ENCODE measurements at places on chromosomes 7 and 10.

GRCh38 chr10:129978322-129978721, 14.2 kb upstream of the EBF3 start:
- no peak for DNase-seq

DNA sequence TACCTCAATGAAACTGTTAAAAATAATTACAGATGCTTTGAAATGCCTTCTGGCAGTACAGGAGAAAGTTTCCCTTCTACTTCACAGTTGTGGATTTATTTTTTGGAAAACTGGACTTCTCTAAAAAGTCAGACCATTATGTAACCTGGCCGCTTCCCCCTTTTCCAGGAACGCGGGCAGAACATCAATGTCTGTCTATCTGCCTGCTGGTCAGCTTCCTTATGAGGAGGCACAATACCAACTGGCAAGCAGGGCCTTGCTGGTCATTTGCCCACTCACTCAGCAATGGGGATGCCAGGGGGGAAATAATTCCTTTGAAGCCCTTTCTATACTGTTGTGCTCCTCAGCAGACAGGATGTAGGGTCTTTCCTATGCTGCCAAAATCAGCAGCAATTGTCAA, 22.5 kb upstream of the ADRB1 start:
- DNase-seq = no peak

DNA sequence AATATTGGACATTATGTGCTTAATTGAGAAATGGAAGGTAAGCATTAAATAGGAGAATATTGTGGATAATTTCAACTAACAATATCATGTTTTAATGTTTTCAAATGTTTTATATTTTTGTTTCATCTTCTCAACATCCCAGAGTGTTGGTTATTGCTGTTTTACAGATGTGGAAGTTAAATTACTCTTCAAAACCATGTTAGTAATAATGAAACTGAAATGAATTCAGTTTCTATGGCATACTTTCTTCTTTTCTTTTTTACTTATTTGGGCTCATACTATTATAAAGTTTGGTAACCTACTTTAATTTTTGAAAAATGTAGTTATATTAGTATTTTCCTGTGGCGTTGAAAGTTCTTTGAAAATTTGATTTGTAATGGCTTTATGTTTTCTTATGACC, 4.2 kb downstream of the GLRX3 start:
- DNase-seq = no peak

DNA sequence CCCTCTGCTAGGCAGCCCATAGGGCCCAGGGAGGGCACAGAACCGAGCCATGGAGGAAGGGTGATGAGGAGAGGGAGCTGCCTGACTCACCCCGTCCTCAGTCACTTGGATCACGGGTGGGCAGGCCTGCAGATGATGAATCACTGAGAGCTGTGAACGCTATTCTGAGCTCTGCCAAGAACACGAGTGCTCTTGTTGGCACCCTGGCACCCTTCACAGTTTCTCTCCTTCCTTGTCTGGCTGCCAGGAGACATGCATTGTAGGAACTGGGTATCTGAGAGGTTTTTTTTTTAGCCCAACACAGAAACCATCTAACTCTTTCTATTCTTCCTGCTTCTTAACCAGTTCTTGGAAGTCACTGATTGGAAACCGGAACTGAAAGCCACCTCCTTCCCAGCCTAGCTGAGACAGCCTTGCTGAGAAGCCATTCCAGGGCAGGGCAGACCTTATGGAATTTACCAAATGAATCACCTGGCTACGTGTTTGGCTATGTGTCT, 82.1 kb downstream of the SLC37A3 start:
- DNase-seq = no peak

- no peak for DNase-seq
Measured at GRCh38 chr10:670990-671389, 18.5 kb downstream of the DIP2C start.

GRCh38 chr7:135386181-135386580, 123.7 kb downstream of the CNOT4 start:
- DNase-seq = no peak

- DNase-seq = no peak
Measured at GRCh38 chr10:79336739-79337138, 10.5 kb upstream of the PPIF start.

DNA sequence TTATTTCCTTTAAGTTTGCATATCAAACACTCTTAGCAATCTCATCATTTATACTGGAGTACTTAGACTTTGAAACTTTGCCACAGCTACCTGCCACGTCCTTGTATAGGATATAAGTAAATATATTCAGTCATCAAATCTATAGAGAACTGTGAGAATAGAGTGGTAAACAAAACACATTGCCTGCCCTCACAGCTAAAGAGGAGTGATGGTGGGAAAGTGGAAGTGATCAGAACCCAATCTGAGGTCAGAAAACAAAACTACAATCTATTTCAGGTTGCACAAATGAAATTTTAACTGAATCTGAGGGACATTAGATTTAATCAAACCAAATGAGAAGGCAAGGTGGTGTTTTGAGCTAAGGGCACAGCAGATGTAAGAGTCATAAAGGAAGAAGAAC, 74.8 kb downstream of the ZEB1 start:
- DNase-seq = no peak

DNA sequence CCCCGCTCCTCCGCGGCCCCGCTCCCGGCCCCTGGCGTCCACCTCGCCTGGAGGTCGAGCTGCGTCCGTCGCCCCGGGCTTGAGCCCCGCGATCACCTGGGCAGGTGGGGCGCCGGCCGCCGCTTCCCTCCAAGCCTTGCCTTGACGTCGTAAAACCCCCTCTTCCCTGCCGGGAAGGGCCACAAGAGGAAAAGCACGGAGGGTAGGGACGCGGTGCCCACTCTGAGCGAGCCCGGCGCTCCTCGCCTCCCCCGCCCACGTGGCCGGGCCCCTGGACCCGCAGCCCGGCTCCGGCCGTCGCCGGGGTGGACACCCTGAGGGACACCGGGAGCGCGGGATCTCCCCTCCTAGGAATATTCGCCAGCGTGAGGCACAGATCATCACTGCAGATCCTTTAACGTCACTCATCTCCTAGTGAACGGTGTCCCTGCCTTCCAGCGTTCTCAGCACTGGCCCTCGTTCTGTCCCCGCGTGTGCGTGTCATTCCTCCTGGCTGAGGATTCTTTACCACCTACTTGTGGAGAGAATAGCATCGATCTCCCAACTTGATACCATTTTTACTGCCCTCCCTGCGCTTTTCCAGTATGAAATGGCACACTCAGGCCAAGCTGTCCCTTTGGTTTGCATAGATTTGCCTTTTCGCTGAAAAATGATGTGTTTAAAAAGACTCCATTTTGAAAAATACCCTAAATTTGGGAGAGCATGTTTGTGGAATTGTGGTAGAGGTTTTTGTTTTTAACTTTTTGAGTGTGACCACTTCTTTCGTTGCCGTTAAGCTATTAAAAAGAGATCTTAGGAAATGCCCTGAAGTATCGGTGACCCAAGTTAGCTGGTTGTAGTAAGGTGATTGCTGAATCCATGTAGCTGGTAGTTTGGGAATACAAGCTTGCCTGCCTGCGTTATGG, 649 bp downstream of the ACTR3B start:
- DNase-seq = no peak

GRCh38 chr7:9210114-9210513, 776.7 kb downstream of the NXPH1 start:
- DNase-seq = no peak

DNA sequence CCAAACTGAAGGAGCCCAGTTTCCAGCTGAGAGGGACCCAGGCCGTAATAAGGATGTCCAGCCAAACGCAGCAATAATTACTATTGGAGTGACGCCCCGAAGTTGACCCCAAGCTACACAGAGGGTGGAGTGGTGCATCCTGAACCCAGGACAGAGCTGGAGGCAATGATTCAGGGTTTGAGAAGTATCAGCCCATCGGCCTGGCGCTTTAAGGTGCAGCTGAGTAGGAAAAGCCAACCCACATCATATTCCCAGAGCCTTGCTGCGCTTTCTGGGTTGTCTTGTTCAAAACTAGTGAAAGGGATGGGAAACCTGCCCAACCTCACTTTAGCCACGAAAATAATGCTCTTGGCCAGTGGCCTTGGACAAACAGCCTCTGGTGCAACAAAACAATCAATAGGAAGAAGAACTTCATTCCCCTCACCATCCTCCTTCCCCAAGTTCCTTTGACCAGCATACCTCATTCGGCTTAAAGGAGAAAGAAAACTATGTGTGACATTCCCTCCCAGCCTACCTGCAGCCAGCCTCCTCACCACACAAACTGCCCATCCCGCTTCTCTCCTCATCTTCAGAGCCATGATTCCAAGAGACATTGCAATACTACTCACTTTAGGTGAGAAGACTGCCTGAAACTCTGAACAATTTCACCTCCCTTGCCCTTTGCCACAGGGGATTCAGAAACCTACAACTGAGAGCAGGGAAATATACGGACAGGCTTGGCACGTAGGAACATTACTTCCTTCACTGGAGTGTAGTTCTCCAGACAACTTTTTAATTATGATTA, 217.2 kb upstream of the MKLN1 start:
- DNase-seq = no peak

- no peak for DNase-seq
Measured at GRCh38 chr7:61111-61510, 131.3 kb upstream of the FAM20C start.

- DNase-seq = peak; percentile 73
Measured at GRCh38 chr10:76324283-76324682, 892.9 kb downstream of the LRMDA start.

DNA sequence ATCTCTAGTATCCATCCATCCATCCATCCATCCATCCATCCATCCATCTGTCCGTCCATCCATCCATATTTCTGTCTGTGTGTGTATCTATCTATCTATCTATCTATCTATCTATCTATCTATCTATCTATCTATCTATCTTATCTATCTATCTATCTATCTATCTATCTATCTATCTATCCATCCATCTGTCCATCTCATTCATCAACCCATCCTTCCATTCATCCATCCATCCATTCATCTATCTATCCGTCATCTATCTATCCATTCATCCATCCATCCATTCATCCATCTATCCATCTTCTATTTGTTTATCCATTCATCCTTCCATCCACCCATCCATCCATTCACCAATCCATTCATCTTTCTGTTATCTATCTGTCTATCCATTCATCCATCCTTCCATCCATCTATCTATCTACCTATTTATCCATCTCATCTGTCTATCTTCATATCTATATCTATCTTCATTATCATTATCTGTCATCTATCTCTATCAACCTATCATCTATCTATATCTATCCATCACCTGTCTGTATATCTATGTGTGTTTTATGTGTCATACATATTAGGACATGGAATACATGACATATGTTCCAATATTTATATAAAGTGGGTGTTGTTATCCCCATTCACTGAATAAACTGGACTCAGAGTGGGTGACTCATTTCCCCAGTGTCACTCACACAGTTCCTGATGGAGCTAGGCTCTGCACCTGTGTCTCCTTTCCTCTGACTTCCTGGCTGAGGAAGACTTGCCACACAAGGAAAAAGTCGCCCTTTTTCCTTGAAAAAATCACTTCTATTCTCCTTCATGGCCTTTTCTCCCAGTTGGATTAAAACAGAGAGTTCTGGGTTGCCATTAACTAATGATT, 200.1 kb downstream of the CCDC3 start:
- DNase-seq = no peak

GRCh38 chr7:142152076-142152475, 40.6 kb downstream of the MGAM2 start:
- DNase-seq = no peak

- no peak for DNase-seq
Measured at GRCh38 chr7:1814089-1814811, 144.2 kb downstream of the ELFN1 start.

GRCh38 chr7:36048141-36048901, 104.7 kb upstream of the EEPD1 start:
- DNase-seq = no peak

GRCh38 chr10:48442809-48443177, 136.3 kb downstream of the MAPK8 start:
- DNase-seq = peak; percentile 31

DNA sequence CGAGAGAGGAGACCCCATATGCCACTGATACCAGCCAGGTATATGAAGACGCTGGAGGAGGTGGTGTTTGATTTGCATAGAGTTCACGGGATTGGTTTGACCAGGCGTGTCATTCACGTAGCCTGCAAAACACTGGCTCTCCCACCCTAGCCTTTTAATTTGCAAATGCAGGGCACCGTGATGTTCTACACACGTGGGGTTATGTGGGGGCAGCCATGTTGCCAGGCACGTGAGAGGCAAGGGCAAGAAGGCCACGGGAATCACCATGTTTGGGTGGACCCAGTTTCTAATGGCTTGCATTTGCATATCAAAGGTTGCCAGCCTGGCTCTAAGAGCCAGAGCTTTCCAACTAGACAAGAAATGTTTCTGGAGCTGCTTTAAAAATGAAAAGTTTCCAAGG, 117.2 kb upstream of the LYZL1 start:
- no peak for DNase-seq

- DNase-seq = peak; percentile 11
Measured at GRCh38 chr10:79059859-79060379, 8.8 kb upstream of the ZMIZ1 start.

DNA sequence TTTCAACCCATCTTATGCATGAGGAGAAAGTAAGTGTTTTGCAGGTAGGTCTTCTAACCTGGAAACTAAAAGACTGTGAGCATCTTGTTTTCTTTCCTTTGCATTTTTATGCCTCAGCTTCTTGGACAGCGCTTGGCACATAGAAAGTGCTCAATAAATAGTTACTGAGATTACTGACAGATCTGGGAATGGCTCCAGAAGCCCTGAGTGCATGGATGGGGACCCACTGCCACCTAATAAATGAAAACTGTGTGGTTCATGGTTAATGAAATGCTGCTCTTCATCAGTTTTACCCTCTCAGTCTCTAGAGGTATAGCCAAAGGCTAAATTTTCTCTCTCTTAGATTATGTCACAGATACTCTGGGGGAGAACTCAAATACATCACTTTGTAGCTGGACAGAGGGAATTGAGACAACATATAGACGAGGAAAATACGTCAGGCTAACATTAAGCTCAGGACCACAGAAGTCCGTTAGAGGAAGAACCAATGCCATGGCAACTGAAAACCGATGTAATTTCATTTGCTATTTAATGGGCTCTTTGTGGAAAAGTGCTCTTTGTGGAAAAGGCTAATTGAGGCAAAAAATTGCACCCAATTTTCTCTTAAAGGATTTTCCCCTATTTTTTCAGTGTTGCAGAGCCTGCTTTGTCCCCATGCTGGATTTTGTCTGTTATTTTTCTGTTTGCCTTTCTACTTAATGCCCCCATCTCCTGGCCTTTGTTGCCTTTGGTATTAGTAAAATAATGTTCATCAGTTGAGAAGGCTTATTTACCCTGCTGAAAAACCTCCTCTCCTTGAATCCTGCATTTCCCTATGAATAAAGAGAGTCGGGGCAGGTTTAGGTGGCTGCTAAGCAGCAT, 17.8 kb downstream of the ASB4 start:
- DNase-seq = no peak

- DNase-seq = no peak
Measured at GRCh38 chr7:19016140-19016539, 101.3 kb downstream of the TWIST1 start.

Data from Right ventricle myocardium inferior (tissue), 1 donor.